ENCODE measurements at places on chromosomes 4 and X.

DNA sequence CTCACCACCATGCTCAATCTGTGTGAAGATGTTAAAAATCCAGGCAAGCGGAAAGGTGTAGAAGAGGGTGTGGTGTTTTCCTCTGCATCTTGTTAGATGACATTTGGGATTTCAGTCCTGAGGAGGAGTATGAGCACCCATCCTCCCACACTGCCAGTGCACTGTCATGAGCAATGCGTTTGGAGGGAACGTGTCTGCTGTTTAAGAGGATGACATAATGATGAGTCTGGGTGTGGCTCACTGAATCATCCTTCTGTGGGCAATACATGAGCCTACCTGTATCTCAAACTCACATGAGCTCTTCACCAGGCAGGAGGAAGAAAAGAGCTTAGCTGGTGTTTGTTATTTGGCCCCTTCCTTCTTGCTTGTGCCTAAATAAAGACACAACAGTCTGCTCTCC lies 67.9 kb upstream of the ARX start:
- no peak for DNase-seq

DNA sequence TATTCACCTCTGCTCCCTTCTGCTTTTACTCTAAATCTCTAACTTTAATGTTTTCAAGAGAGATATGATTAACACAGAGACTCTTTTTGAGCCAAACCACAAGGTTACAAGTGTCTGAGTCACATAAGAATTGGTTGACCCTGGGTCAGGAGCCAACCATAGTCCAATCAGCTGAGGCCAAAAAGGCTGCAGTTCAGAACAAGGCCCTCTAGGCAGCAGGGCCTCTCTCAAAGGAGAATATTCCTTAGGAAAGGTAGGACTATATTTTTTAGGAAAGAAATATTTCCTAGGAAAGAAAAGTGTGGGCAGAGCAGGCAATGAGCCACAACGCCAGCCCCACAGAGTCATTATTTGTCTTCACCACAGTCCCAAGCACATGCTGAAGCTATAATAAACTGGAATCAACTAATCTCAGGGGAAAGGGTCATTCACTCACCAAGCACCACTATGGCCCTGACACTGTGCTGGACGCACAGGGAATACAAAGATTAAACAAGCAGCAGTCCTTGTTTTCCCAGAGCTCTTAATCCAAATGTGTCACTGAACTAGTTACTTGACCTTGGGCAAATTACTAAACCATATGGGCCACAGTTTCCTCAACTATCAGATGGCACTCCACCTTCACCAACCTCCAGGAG lies 2.2 kb downstream of the ATP8A1 start:
- DNase-seq: peak; percentile 38

DNA sequence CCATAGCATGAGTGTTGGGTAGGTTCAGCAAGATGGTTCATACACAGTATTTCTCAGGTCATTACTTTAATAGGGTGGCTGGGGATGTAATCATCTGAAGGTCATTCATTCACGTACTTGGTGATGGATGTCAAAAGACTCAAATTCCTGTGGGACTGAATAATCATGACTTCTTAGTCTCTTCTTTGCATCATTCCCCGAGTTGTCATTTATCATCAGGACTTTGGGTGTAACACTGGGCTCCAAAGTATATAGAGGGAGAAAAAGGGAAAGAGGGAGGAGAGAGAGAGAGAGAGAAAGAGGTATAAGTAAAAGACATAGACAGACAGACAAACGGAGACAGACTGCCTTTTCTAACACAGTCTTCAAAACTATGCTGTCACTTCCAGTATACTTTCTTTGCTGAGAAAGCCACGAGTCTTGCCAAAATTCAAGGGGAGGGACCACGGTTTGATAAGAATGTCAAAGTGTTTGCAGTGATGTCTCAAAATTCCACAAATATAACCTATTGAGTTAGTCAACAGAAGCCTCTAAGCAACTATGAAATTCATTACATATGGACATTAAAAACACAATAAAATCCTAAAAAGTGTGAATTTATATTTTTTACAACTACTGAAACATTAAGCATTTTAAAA lies 55.9 kb downstream of the UGT2A3 start:
- no peak for DNase-seq

DNA sequence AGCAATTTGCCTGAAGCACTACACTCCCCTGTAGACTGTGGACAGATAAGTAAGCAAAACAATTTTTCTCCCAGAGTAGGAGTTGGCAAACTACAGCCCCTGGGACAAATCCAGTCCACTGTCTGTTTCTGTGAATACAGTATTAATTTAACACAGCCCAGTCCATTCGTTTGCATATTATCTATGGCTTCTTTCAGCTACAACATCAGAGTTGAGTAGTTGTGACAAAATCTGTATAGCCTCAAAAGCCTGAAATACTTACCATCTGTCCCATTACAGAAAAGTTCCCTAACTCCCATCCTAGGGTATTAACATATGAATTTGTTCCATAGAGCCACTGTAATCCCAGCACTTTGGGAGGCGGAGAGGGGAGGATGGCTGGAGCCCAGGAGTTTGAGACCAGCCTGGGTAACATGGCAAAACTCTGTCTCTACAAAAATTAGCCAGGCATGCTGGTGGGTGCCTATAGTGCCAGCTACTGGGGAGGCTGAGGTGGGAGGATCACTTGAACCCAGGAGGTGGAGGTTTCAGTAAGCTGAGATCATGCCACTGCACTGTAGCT lies 53.0 kb downstream of the AMELX start:
- DNase-seq: no peak

- DNase-seq: no peak
These were observed 6.7 kb downstream of the RAB9A start for GRCh38 chrX:13695601-13696115.

- no peak for DNase-seq
These were observed 115.2 kb upstream of the LNX1 start for GRCh38 chr4:53706422-53707032.

GRCh38 chr4:168945291-168945690 lies 64.8 kb downstream of the CBR4 start:
- no peak for DNase-seq
